ENCODE measurements at places on chromosomes 16 and 17.

DNA sequence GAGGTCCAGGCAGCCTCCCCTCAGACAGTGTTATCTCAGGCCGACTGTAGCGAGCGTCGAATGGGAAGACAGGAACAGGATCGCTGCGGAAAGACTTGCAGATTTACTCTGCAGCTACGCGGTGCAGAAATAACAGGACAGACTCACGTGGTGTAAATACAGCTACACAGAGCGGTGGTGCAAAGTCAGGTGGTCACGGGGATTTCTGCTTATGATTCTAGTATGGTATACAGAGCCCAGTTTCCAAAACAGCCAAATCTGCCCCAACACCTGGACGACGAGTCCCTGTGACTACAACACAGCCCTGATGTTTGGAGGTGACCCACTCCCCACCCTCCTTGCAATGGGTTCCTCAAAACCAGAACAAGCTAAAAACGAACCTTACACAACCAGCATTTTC lies 40.6 kb upstream of the ABR start:
- DNase-seq = no peak

DNA sequence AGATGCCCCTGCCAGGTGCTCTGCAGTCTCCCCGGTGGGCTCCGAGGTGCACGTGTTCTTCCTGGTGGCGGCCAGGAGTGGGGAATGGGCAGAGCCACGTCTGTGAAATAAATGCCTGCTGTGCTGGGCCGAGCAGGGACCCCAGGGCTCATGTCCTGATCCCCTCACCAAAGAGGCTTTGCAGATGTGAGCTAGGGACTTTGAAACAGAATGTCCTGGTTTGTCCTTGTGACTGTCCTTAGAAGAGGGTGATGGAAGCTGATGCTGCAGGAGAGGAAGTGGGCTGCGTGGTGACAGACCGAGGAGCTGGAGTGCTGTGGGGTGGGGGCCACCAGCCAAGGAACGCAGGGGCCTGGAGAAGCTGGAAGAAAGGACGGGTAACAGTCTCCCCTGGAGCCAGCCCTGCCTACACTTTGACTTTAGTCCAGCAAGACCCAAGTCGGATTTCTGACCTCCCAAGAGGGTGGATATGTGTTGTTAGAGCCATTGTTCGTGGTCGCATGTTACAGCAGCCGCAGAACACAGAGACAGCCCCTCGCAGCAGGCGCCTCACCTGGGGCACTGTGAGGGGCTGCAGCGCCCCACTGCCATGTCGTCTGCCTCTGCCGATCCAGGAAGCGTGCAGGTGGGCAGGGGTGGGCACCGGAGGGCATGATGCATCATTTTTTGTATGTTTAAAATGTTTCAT lies 217.9 kb upstream of the CIBAR2 start:
- DNase-seq = peak; percentile 49

GRCh38 chr16:61681124-61681523 lies 355.1 kb downstream of the CDH8 start:
- DNase-seq = no peak

GRCh38 chr17:74678541-74678940 lies 34.2 kb downstream of the CD300LF start:
- DNase-seq = no peak

DNA sequence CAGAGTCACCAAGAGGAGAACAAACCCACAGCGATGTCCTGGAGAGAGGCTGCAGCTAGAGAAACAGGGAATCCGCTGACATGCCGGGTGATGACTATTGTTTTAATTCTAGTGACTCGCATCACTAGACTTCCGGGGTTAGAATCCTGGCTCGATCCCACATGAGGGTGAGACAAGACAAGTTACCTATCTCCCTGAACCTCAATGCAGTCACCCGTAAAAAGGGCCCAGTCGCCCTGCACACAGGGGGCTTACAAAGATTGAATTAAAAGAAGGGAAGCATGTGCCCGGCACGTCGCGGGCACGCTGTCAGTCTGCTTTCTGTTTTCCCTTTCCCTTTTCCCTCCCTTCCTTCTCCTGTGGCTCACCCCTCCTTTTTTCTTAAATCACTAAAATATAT lies 212.9 kb upstream of the FOXF1 start:
- DNase-seq = no peak

DNA sequence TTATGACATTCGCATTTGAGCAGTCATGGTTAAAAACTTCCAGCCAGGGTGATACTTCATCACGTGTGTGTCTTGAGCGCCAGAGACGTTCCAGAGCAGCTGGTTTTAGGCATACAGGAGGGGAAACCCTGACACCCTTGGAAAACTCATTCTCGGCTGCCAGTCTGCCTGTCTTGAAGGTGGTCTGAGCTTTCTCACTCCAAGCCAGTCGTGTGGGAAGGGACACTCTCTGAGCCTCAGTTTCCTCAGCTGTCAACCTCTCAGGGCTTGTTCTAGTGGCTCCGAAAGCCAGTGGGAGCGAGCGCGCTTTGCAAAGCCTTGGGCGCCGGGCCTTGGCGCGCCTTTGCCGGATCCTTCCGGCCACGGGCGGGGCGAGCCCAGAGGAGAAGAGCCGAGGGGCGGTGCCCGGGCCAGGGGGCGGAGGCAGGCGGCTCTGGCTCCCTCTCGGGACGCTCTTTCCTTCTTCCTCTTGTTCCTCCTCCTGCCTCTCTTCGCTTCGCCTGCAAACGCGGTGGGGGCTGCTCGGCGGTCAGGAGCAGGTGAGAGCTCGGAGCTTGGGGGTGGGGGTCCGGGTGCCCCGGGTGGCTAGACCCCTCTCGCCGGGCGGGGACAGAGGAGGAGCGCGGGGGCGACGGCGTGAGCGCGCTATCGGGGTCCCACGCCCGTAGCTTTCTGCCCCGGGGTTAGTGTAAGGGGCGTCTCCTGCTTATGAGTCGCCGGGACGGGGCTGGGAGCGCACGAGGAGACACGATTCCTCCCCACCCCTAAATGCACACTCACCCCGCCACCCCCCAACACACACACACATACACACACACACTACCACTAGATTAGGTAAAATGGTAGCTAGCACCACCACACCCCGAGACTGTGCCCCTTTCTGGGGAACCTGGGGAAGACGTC lies at the start of gene LDAF1:
Gene LDAF1, plus strand, starts transcription at position 467 of the 903 bp plus-strand sequence. CDS start 2,509 bp downstream, outside the sequence.
- peak; percentile 88 for DNase-seq

- DNase-seq = no peak
Measured at GRCh38 chr16:78962457-78962929, 638.0 kb downstream of the MAF start.

GRCh38 chr16:83404261-83404660 lies 403.5 kb upstream of the HSBP1 start:
- DNase-seq = no peak

DNA sequence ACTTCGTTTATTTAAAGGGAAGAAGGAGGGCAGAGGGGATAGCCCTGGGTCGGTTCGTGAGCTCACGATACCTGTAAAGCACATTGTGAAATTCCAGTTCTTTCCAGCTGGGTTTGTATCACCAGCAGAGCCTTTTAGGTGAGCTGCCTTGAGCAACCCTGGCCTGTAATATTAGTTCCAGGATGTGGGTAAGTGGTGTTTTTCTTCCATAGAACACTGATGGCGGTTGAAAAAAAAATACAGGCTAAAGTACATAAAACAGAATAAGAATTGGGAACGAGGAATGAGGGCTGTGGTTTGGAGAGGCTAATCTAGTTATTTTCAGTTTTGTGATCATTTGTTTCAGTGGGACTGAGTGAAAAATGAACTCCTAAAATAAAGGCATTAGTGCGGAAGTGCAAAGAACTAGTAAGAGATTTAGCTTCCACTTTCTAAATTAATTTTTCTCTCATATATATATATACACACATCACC lies 20.6 kb downstream of the HS3ST3B1 start:
- no peak for DNase-seq

DNA sequence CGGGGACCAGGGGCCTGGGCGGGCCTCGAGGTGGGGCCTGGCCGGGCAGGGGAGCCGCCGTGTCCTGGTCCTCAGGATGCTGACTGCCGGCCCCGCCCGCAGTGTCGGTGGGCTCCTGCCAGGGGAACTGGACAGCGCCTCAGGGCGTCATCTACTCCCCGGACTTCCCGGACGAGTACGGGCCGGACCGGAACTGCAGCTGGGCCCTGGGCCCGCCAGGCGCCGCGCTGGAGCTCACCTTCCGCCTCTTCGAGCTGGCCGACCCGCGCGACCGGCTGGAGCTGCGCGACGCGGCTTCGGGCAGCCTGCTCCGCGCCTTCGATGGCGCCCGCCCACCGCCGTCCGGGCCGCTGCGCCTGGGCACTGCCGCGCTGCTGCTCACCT lies 2.3 kb upstream of the PAQR4 start:
- no peak for DNase-seq

- peak; percentile 18 for DNase-seq
Measured at GRCh38 chr16:80607204-80607603, 66.4 kb downstream of the DYNLRB2 start.

GRCh38 chr16:75443298-75443697 lies 10.0 kb upstream of the CFDP1 start:
- DNase-seq = no peak

GRCh38 chr16:74713876-74714275 lies 13.2 kb upstream of the MLKL start:
- no peak for DNase-seq

DNA sequence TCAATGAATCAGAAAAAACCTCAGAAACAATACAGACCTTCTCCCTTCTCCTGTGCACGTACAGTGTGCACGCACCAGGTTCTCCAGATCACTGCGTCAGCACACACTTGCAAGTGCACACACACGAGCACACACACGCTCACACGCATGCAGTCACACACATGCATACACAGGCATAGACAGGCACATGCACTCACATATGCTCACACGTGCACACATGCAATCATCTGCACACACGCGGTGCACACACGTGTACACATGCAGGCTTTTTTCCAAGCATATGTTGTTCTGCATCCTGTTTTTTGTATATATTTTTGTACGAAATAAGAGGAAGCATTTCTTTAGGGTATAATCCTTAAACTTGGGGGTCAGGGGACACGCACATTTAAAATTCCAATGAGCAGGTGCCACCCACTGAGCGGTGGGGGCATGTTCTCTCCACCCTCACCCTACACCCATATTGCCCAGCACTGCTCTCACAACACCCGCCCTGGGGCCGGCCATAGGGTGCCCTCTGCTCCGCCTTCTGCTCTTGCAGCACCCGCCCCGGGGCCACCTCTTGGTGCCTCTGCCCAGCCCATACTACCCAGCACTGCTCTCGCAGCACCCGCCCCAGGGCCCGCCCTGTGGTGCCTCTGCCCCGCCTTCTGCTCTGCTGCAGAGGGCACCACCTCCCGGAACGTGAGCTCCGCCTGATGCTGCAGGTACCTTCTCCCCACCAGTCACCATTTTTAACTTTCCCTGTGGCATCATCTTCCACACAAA lies 20.9 kb downstream of the KLHDC4 start:
- no peak for DNase-seq

DNA sequence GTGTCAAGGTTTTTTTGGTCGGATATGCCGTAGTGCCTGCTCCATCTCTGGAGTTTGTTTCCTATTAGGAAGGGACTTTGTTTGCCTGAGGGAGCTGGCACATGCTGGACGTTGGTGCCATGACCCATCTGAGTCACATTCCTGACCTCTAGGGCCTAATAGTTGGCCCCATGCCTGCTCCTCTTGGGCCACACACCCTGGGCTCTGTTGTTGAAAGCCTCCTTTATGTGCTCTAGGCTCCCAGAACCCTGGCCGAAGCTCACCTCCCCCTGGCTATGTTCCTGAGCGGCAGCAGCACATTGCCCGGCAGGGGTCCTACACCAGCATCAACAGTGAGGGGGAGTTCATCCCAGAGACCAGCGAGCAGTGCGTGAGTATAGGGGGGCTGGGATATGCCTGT lies 18.4 kb downstream of the LIMD2 start:
- no peak for DNase-seq

GRCh38 chr17:81049973-81050551 lies 15.1 kb downstream of the BAIAP2 start:
- DNase-seq = peak; percentile 84

- no peak for DNase-seq
Measured at GRCh38 chr17:67390646-67391361, 13.7 kb downstream of the PITPNC1 start.

GRCh38 chr17:74882517-74883240 lies 9.9 kb upstream of the FDXR start:
- no peak for DNase-seq

DNA sequence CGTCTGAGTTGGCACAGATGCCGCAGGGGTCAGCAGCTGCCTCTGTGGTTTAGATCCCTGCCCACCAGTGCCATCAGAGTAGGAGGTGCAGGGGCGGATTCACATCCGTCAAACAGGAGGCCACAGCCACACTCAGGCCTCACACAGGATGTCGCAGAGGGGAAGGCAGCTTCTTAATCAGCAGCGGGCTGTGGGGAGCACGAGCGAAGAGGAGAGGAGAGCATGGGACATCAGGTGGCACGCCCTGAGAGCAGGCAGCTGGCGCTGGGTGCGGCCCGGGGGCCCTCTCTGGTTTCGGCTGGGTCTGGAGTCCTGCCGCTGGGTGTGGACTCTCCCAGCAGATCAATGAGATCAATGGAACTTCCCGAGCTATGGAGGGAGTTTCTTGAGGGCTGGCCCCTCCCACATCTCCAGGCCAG lies 9.6 kb downstream of the LLGL2 start:
- DNase-seq = no peak

- DNase-seq = no peak
Measured at GRCh38 chr17:53330756-53331155, 492.0 kb upstream of the KIF2B start.

GRCh38 chr16:14961405-14962186 lies 13.2 kb upstream of the PDXDC1 start:
- DNase-seq = no peak

- no peak for DNase-seq
Measured at GRCh38 chr16:87583453-87584131, 18.7 kb upstream of the JPH3 start.

DNA sequence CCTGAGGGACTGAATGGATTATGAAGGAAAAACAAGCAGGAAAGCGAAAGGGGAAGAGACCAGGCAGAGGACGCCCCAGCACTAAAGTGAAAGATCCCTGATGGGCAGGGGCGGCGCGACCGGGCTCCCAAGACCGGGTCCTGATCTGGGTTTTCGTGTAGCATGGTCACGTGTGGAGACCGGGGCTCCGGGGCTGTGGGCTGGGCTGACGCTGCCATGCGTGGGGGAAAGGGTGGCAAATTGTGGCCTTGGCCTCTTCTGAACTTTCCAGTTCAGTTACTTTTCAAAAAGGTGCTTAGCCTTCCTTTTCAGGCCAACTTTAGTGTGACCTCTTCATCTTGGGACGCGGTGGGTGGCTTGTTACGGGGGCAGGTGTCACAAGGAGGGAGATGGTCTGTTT lies 57.5 kb downstream of the METRNL start:
- DNase-seq = no peak
